ENCODE measurements at places on chromosomes 13 and 19.

GRCh38 chr13:46521921-46522747 lies 30.8 kb upstream of the LRCH1 start:
- peak; percentile 73 for DNase-seq

- no peak for DNase-seq
These were observed 16.1 kb upstream of the TPP2 start for GRCh38 chr13:102580552-102581169.

GRCh38 chr13:51624207-51624606 lies 39.9 kb downstream of the WDFY2 start:
- no peak for DNase-seq

- no peak for DNase-seq
These were observed 39.9 kb downstream of the TGDS start for GRCh38 chr13:94556041-94556440.

- DNase-seq, result no peak
These were observed 95.2 kb upstream of the FAM216B start for GRCh38 chr13:42686165-42686564.

GRCh38 chr13:35718084-35718483 lies 241.6 kb upstream of the MAB21L1 start:
- no peak for DNase-seq

DNA sequence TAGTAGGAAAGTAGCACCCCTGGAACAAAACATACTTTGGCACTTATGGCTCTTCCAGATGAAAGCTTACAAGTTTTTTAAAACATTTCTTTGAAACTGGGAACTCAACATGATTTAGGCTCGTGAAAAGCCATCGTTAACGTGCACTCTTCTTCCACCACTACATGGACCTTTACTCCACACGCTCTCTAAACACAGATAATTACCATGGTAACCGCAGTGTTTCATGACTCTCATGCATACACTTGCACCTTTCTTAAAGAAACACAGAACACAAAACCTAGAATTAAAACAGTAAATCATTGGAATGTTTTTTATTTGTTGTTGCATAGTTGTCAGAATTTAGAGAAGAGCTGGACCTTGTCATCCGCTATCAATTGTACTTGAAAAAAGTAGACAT lies 154.3 kb downstream of the FGF9 start:
- DNase-seq, result no peak

DNA sequence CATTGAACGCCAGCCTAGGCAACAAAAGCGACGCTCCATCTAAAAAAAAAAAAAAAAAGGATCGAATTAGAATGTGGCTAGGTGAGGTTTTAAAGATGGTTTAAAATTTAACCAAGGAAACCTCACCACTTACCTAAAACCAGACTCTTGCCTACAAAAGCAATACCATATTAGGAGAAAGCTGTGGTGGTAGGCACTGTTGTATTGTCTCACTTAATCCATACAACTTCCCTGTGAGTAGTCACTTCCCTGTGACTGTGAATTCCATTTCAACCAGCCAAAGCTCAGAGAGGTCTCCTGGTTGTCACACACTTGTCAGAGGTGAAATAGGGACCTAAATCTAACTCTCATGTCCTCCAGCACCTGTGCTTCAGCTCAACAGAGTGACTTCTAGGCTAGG lies 15.4 kb downstream of the SHISA2 start:
- no peak for DNase-seq

DNA sequence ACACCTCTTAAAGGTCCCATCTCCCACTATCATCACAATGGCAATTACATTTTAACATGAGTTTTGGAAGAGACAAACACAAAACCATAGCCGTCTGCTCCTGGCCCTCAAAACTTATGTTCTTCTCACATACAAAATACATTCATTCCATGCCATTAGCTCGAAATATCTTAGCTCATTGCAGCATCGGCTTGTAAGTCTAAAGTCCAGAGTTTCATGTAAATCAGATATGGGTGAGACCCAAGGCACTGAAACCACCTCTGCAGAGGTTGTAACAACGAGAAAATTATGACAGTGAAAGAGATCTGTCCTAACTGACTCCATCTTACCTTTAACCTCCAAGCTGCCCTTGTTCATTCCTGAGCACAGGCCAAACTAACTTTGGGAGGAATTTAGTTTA lies 635.0 kb upstream of the SPRY2 start:
- DNase-seq, result no peak

DNA sequence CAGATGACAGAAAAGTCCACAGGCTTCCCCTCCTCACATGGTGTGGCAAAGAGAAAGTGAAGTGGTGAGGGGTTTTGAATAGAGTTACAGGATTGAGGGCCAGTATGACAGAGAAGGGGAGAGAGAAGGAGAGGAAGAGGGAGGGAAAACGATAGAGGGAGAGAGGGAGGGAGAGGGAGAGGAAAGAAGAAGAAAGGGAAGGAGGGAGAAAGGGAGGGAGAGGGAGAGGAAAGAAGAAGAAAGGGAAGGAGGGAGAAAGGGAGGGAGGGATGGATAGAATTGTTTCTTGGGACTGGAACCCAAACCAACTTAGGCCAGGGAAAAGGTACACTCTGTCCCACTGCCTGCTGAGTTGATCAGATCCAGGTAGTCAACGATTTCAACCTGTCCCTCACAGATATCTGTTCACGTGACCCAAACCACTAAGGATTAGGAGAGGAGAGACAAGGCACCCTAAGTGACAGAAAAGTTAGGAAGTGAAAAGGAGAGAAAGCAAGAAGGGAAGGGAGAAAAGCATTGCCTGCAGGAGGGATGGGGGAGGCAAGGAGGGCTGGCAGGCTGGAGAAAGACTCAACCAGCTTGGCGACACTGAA lies 8.1 kb upstream of the IGFL3 start:
- no peak for DNase-seq

- DNase-seq, result no peak
These were observed 69.4 kb upstream of the KLF12 start for GRCh38 chr13:74203576-74203975.

GRCh38 chr13:112250788-112251445 lies 125.2 kb upstream of the SPACA7 start:
- no peak for DNase-seq

GRCh38 chr13:109615721-109616420 lies 170.5 kb downstream of the IRS2 start:
- no peak for DNase-seq

DNA sequence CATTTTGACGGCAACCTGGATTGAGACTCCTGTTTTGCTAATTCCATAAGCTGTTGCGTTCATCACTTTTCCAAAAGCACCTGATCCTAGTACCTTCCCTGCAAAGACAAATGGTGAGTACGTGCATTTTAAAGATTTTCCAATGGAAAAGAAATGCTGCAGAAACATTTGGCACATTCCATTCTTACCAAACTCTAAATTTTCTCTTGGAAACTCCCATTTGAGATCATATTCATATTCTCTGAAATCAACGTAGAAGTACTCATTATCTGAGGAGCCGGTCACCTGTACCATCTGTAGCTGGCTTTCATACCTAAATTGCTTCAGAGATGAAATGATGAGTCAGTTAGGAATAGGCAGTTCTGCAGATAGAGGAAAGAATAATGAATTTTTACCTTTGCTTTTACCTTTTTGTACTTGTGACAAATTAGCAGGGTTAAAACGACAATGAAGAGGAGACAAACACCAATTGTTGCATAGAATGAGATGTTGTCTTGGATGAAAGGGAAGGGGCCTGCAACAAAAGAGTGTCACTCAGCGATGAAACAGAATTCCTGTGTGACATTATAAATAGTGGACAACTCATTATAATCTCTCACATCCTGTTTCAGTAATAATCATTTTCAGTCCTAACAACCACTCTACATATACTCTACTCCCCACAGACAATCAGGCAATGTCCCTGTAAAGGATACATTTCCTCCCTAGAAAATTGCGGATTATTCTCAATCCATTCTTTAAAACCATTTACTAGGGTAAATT lies 45.6 kb upstream of the URAD start:
- no peak for DNase-seq

Data from cerebellar nuclear complex (tissue), 1 donor.